Mesenteric fat pad (tissue), 1 donor: ENCODE measurements at places on chromosomes 12 and 14.

GRCh38 chr12:68727776-68728175 is 18.2 kb upstream of the SLC35E3 start:
- no peak for DNase-seq

DNA sequence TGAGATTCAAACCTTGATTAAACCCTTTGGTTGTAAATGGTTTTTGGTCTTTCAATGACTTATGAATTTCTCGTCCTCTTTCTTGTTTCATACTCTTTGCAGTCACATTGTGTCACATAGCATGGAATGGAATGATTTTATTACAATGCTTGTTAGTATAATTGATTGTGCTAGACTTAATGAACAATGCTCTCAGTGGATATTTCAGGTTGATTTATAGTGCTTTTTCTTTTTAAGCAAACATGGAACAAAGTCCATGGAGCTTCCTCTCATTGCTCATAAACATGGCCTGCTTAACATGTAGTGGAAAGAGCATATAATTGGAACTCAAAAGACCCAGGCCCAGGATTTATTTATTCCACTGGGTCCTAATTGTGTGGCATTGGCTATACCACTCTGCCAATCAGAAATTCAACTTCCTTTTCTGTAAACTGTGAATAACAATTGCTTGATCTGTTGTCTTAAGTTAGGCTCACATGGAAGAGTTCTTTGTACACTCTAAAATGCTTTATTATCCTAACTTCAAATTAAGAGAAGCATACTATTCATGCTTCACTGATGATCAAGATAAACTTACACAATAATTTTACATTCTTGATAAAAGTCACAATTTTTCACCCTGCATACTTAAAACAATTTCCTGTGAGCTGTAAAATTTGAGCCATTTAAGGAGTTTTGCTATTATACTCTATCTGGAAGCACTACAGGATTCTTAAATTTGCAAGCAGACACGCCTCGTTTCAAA is 370.5 kb upstream of the PDE3A start:
- DNase-seq: no peak

DNA sequence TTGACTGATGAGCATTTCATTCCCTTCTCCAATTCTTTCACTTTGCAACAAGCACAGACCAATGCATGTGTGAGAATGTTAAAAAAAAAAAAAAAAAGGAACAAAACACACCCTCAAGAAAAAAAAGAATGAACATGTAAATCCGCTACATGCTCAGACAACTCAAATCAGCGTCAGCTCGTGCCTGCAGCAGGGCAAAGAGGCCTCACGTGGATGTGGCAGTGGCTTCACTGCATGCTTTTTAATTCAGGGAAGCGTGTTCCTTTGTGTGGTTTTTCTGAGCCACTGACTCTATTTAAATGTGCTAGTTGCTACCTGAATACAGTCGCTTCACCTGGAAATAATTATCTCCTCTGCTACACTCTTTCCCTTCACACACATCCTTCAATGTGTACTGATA is 55.1 kb downstream of the PPP1R36 start:
- no peak for DNase-seq

- no peak for DNase-seq
These were observed 646 bp downstream of the FBLN5 start for GRCh38 chr14:91946622-91947474.

- no peak for DNase-seq
These were observed 591.5 kb downstream of the TRHDE start for GRCh38 chr12:72863671-72864070.

GRCh38 chr14:68285421-68286179 is 466.0 kb downstream of the RAD51B start:
- DNase-seq: no peak

GRCh38 chr14:53278602-53279506 is 125.7 kb upstream of the DDHD1 start:
- DNase-seq: no peak
